ENCODE measurements at places on chromosomes 11 and 22. TPM values are rescaled to one million over a fixed set of nuclear protein-coding genes. Genes with fewer than 3 reads are reported as not detected.

Gene FAM83F
- total RNA-seq, result 8.0 TPM

Gene RASSF10
- total RNA-seq, result 0.29 TPM

Gene WEE1
- 67.2 TPM for total RNA-seq

Gene CRACR2B
- 10.0 TPM for total RNA-seq

Gene CARD16
- total RNA-seq, result 1.5 TPM

Gene THAP7
- 22.8 TPM for total RNA-seq

Gene P4HA3
- total RNA-seq, result 1.7 TPM

Gene KDM4E
- not detected for total RNA-seq

Gene ETS1
- total RNA-seq, result 30.0 TPM

Gene DEFB131B
- total RNA-seq, result not detected

Gene LGR4
- total RNA-seq, result 28.2 TPM

Gene KCNE3
- 5.0 TPM for total RNA-seq

Gene ELP4
- total RNA-seq, result 21.0 TPM

Gene MUC6
- total RNA-seq, result not detected

Gene CRYBB1
- not detected for total RNA-seq

Gene TSSK2
- not detected for total RNA-seq

Gene MS4A8
- not detected for total RNA-seq

Gene NXPE4
- not detected for total RNA-seq

Gene RNH1
- total RNA-seq, result 81.7 TPM

Gene TRIOBP
- 69.2 TPM for total RNA-seq

Gene MYBPC3
- not detected for total RNA-seq

Gene TTLL12
- total RNA-seq, result 43.5 TPM

Gene MPPED2
- total RNA-seq, result 163 TPM

Gene CSF2RB
- 0.56 TPM for total RNA-seq

Gene INSC
- not detected for total RNA-seq

Gene OR5A2
- total RNA-seq, result not detected

Gene HSPB2
- total RNA-seq, result 0.22 TPM

Gene SMIM35
- not detected for total RNA-seq

Gene PARVA
- 78.2 TPM for total RNA-seq

Gene LRRC56
- 3.0 TPM for total RNA-seq

Gene CRYBB2
- total RNA-seq, result not detected

Gene CD3E
- not detected for total RNA-seq

Gene MMP8
- total RNA-seq, result not detected

Gene EMID1
- 18.1 TPM for total RNA-seq

Gene MPEG1
- not detected for total RNA-seq

Gene BTG4
- not detected for total RNA-seq

Gene SCGB1D2
- total RNA-seq, result not detected

Gene TCP11L1
- 18.5 TPM for total RNA-seq

Gene PANX2
- total RNA-seq, result 6.4 TPM

Gene APOL5
- total RNA-seq, result not detected

Gene OR51E1
- not detected for total RNA-seq

Gene ARCN1
- total RNA-seq, result 144 TPM

Gene DCDC1
- 1.2 TPM for total RNA-seq

Gene CARNS1
- total RNA-seq, result 24.6 TPM

Gene SLC17A6
- total RNA-seq, result not detected

Gene HTR3A
- not detected for total RNA-seq

Gene PARVG
- 0.53 TPM for total RNA-seq

Gene OR51I1
- 0.93 TPM for total RNA-seq

Gene GPR83
- total RNA-seq, result 0.09 TPM

Gene GLB1L2
- 8.9 TPM for total RNA-seq

Gene ATP6V1E1
- total RNA-seq, result 54.1 TPM
